Activated CD4-positive, alpha-beta T cell treated with anti-CD3 and anti-CD28 coated beads for 1 hour (primary cell): ENCODE measurements at places on chromosomes 12 and 14.
A peak's percentile ranks its signal among the peaks of the same experiment; 100 is the strongest.

- no peak for DNase-seq
These were observed 4.9 kb upstream of the MRPL52 start for GRCh38 chr14:22824711-22825359.

DNA sequence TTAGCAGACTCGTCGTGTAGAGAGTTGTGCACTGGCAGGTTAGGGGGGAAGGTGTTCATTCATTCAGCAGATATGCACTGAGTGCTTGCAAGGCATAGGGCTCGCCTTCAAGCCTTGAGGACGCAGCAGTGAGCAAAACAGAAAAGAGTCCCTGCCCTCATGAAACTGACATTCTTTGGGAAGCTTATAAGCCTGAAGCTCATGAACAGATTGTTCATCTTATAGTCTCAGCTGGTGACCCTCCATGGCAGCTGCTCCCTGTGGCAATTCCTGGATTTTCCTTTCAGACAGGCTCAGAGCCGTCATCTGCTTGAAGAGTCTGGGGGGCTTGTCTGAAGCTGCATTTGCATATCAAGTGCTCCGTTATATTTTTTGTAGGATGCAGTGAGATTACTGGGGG, 148.4 kb downstream of the PRKCH start:
- DNase-seq: no peak

GRCh38 chr12:46518169-46518568, 145.6 kb upstream of the SLC38A2 start:
- DNase-seq: no peak

DNA sequence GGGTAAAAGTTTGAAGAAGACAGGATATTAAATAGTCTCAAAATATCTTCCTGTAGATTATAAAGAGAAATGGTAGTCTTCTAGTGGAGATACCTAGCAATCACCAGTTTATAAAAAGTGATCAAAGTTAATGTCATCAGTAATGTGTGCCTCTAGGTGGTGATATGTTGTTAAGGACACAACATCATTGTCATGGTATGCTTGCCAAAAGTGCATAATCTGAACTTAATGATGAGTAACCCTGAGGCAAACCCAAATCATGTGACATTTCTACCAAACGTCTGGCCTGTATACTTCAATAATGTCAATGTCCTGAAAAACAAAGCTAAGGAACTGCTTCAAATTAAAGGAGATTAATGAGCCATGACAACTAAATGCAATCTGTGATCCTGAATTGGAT, 214.7 kb downstream of the PHLDA1 start:
- DNase-seq: no peak

DNA sequence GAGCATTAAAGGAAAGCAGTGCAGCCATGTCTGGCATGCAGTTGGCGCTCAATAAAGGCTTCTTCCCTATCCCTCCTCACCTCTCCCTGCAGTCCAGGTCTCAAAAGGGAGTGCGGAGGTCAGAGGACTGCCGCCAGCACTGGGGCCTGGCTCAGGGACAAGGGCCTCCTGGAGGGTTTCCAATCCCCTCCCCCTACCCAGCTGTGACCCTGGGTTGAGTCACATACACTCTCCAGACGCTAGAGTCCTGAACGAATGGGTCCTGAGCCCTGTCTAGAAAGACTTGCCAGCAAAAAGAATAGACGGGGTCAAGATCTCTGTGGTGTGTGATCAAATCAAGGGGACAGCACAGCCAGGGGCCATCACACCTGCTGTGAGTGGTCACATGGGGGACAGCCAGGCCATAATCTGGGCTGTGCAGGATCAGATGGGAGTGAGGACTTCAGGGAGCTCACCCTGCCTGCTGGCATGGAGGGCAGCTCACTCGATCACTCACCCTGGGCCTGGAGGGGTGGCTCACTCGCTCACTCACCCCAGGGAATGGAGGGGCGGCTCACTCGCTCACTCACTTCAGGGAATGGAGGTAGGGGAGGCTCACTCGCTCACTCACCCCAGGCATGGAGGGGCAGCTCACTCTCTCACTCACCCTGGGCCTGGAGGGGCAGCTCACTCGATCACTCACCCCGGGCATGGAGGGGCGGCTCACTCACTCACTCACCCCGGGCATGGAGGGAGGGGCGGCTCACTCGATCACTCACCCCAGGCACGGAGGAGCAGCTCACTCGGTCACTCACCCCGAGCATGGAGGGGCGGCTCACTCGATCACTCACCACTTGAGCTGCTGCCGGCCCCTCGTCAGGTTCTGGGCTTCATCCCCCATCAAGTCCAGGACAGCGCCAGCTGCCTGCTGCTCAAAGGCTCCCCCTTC, 12.8 kb downstream of the CFAP73 start:
- no peak for DNase-seq

DNA sequence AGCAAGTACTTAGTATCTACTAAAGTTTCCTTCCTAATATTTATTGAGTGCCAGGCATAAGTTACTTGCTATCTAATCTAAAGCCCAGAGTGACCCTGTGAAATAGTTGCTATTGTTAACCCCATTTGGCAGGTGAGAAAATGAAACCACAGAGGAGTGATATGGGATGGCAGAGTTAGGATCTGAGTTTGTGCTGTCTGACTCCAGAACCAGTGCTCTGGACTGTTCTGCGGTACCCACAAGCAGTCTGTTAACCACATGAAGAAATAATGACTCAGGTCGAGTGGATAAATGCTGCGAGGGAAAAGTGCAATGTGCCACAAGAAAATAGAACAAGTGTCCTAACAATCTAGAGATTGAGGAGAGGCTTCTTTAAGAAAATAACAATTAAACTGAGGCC, 60.7 kb upstream of the GZMB start:
- no peak for DNase-seq

- DNase-seq: no peak
These were observed 180.2 kb downstream of the CRADD start for GRCh38 chr12:93857279-93857938.

- peak; percentile 58 for DNase-seq
These were observed 10.4 kb downstream of the OTUB2 start for GRCh38 chr14:94036313-94037167.

- DNase-seq: no peak
These were observed 214.4 kb upstream of the DIO2 start for GRCh38 chr14:80425686-80426085.

- no peak for DNase-seq
These were observed 23.3 kb downstream of the RTRAF start for GRCh38 chr14:52012635-52013034.

GRCh38 chr12:70852416-70853150, 68.0 kb downstream of the PTPRR start:
- no peak for DNase-seq

- no peak for DNase-seq
These were observed 243.1 kb downstream of the C12orf75 start for GRCh38 chr12:105573574-105573973.

GRCh38 chr14:29603696-29604095, 324.0 kb downstream of the PRKD1 start:
- no peak for DNase-seq

DNA sequence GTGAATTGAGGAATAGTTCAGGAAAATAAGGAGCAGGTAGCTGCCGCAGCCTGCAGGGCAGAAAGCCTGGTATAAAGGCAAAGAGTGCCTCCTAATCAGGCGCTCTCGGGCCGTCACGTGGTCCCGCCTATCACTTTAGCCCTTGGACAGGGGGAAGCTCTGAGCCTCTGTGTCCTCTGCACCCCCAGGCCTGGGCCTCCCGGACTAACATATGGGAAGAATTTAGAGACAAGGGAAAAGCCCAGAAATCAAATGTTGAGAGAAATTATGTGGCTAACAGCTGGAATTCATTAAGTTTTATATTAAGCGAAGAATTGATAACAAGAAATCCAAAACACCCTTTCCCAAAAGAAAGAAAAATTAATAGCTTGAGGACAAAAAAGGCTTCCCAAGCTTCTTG, 417.7 kb downstream of the ATP23 start:
- DNase-seq: no peak
